COR-L47 (cell line): ENCODE measurements at places on chromosomes 2 and 18.
A peak's percentile ranks its signal among the peaks of the same experiment; 100 is the strongest.

GRCh38 chr2:152585830-152586484 lies 131.3 kb downstream of the PRPF40A start:
- no peak for DNase-seq

- no peak for DNase-seq
Observed at GRCh38 chr2:183034806-183035205, 3.5 kb downstream of the NCKAP1 start.

DNA sequence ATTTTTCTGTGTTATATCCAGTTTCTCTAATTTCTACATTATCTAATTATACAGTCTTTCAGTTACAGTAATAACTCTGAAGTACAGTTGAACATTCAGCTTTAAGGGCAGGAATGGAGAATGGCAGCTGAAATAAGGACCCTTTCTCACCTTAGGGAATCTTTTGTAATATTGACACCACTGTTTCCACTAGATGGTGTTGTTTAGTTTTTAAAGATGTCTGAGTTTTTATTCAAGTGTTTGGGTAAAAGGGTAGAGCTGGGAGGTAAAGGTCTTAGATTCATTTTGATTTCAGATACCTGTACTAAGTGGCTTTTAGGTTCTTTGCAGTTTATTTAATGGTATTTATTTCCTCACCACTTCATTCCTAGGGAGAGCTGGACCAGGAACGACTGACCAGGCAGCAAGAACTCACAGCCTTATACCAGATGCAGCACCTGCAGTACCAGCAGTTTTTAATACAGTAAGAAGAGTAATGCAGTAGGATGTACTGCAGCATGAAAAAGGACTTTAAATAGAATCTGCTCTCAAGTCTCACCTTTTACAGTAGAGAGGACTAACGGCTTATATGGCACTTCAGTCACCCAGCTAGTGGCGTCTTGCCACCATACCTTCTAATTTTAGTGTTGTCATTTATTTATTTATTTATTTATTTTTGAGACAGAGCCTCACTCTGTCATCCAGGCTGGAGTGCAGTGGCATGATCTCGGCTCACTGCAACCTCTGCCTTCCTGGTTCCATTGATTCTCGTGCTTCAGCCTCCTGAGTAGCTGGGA lies 33.2 kb upstream of the KCNJ13 start:
- DNase-seq: no peak

- no peak for DNase-seq
Observed at GRCh38 chr2:102588213-102588939, 31.0 kb upstream of the SLC9A2 start.

GRCh38 chr2:24771061-24771460 lies 22.1 kb downstream of the PTRHD1 start:
- DNase-seq: no peak

GRCh38 chr2:23556929-23557328 lies 171.9 kb downstream of the KLHL29 start:
- peak; percentile 99 for DNase-seq

GRCh38 chr2:134325696-134326095 lies 71.8 kb downstream of the MGAT5 start:
- no peak for DNase-seq

DNA sequence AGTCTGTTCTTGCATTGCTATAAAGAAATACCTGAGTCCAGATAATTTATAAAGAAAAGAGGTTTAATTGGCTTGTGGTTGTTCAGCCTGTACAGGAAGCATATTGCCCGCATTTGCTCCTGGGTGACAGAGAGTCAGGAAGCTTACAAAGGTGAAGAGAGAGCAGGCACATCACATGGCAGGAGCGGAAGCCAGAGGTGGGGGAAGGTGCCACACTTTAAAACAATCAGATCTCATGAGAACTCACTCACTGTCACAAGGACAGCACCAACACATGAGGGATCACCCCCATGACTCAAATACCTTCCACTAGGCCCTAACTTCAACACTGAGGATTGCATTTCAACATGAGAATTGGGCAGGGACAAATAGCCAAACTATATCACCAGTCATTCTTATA lies 124.8 kb upstream of the COL5A2 start:
- DNase-seq: no peak

DNA sequence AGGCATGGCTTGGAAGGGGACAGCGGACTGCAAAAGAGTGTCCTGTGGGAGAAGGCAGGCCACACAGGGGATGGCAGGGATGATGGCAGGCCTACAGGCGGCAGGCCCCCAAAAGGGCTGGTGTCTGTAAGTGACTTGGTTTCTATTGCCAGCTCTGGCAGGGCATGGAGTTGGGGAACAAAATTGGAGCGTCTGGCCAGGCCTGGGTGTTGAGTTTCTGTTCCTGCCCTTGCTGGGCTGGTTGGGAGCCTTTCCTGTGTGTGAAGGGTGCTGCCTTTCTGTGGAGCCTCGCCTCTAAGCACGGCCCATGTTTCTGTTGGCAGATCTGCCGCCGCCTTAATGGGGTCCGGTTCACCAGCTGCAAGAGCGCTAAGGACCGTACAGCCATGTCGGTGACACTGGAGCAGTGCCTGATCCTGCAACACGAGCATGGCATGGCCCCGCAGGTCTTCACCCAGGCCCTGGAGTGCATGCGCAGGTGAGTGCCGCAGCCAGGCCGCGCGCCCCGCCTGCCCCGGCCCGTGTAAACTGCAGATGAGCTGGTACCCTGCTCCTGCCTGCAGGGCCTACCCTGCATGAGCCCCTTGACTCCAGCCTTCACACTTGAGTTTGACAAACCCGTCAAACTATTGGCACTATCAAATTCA lies 31.5 kb downstream of the COA5 start:
- no peak for DNase-seq

GRCh38 chr2:37892436-37893114 lies 32.5 kb upstream of the RMDN2 start:
- no peak for DNase-seq

DNA sequence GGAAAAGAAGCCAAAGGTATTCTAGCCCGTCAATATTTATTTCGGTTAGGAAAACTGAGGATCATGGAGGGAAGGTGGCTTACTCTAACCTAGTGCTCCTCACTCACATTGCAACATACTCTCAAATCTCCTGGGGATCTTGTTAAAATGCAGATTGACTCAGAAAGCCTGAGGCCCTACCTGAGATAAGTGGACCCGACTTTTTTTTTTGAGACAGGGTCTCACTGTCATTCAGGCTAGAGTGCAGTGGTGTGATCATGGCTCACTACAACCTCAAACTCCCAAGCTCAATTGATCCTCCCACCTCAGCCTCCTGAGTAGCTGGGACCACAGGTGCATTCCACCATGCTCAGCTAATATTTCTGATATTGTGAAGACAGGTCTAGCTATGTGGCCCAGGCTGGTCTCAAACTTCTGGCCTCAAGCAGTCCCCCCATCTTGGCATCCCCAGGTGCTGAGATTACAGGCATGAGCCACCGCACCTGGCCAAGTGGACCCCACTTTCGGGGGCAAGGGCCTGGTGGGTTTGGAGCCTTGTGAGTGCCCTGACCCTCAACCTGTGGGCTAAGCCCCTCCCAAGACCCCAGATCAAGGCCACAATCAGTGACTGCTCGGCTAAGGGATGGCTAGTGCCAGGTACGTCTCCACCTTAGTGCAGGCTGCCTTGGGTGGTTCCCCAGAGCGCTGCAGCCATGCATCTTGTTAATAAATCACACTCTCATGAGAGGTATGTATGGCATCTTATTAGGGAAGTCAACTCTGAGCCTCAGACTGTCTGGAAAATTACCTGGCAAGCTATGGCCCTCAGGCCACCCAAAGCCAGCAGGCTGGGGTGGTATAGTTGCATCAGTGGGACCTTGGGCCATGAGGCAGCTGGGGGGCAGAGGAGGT lies 1.1 kb upstream of the NEURL3 start:
- DNase-seq: no peak

DNA sequence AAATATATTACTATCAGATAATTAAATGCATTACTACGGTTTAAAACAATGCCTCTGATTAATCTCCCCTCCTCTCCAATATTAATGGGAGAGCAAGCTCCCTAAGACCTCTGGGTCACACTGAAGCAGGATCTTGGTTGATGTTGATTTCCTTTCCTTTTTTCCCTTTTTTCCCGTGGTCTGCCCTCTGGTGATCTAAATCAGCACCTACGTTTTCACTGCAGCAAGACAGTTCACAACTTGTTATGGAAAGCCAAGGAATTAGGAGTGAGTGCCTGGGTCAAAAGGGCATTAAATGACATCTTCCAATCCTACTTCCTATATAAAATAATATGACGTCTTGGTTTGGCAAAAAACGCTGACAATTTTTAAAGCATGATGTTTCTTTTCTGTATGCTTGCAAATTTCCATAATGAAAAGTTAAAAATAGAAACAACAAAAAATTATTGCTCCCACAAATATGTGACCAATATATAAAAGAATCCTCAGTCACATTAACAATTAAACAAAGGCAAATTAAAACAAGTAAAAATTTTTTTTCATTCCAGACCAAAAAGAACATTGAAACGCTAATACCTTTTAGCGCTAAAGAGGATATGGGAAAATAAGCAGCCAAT lies 7.9 kb upstream of the CFAP36 start:
- peak; percentile 10 for DNase-seq

- DNase-seq: no peak
Observed at GRCh38 chr2:96430394-96430988, 74.7 kb downstream of the NEURL3 start.
